MCF 10A (cell line): ENCODE measurements at places on chromosomes 16 and 17. TPM values are rescaled to one million over a fixed set of nuclear protein-coding genes. Genes with fewer than 3 reads are reported as not detected.

The KRTAP3-2 gene
- not detected in 2 replicates for total RNA-seq

The KRTAP16-1 gene
- total RNA-seq: not detected in 2 replicates

The TLCD1 gene
- 13.4 and 18.7 TPM in 2 replicates for total RNA-seq

The GSDMA gene
- total RNA-seq: 0.61 and 0.77 TPM in 2 replicates

The MT4 gene
- not detected in 2 replicates for total RNA-seq

The PRSS27 gene
- total RNA-seq: 5.8 and 6.3 TPM in 2 replicates

The MYCBPAP gene
- 0.19 TPM in 1 of 2 replicates, not detected in the other for total RNA-seq

The KRT9 gene
- total RNA-seq: 0.21 and 0.27 TPM in 2 replicates

The KRTAP2-3 gene
- not detected in 2 replicates for total RNA-seq

The CCL3 gene
- total RNA-seq: not detected in 2 replicates

The CCL8 gene
- total RNA-seq: not detected in 2 replicates

The AANAT gene
- not detected in 2 replicates for total RNA-seq

The CCL13 gene
- not detected in 2 replicates for total RNA-seq

The CCL14 gene
- not detected in 2 replicates for total RNA-seq

The SOX9 gene
- 2.6 and 4.5 TPM in 2 replicates for total RNA-seq

The KRTAP1-5 gene
- total RNA-seq: not detected in 2 replicates

The SEC14L5 gene
- total RNA-seq: 0.22 TPM in 1 of 2 replicates, not detected in the other

The UTS2R gene
- not detected in 2 replicates for total RNA-seq

The HASPIN gene
- 3.7 and 6.4 TPM in 2 replicates for total RNA-seq

The GRIN2A gene
- not detected in 2 replicates for total RNA-seq

The CA7 gene
- total RNA-seq: not detected in 2 replicates

The TMEM94 gene
- 42.8 and 46.5 TPM in 2 replicates for total RNA-seq

The SEPTIN1 gene
- 1.3 and 1.7 TPM in 2 replicates for total RNA-seq

The GRAP gene
- total RNA-seq: not detected in 2 replicates

The CLDN7 gene
- 20.8 and 23.9 TPM in 2 replicates for total RNA-seq

The TPSAB1 gene
- total RNA-seq: not detected in 2 replicates

The GRAPL gene
- not detected in 2 replicates for total RNA-seq

The ALOXE3 gene
- 13.1 and 14.1 TPM in 2 replicates for total RNA-seq

The KRTAP9-4 gene
- not detected in 2 replicates for total RNA-seq

The FN3KRP gene
- 21.5 and 24.4 TPM in 2 replicates for total RNA-seq

The OMG gene
- total RNA-seq: 0.16 TPM in 1 of 2 replicates, not detected in the other

The AXIN2 gene
- 0.16 and 0.52 TPM in 2 replicates for total RNA-seq

The KRT39 gene
- not detected in 2 replicates for total RNA-seq

The PDIA2 gene
- 0.56 TPM in 1 of 2 replicates, not detected in the other for total RNA-seq

The JUP gene
- 112 and 131 TPM in 2 replicates for total RNA-seq

The PRSS36 gene
- total RNA-seq: 0.49 and 1.0 TPM in 2 replicates

The FNDC8 gene
- not detected in 2 replicates for total RNA-seq

The SMTNL2 gene
- total RNA-seq: not detected in 2 replicates

The KCNG4 gene
- not detected in 2 replicates for total RNA-seq

The CD300A gene
- total RNA-seq: not detected in 2 replicates

The KIF19 gene
- total RNA-seq: not detected in 2 replicates

The PYDC1 gene
- not detected in 2 replicates for total RNA-seq

The NUFIP2 gene
- 78.6 and 88.0 TPM in 2 replicates for total RNA-seq

The EFNB3 gene
- 1.3 and 1.4 TPM in 2 replicates for total RNA-seq

The PSKH1 gene
- 21.7 and 27.9 TPM in 2 replicates for total RNA-seq

The NHERF2 gene
- 8.5 and 14.5 TPM in 2 replicates for total RNA-seq

The CTRB2 gene
- not detected in 2 replicates for total RNA-seq

The DNASE1L2 gene
- 1.5 and 3.8 TPM in 2 replicates for total RNA-seq
